Left renal cortex interstitium (tissue), 4 donors: ENCODE measurements at places on chromosomes 6 and 20. TPM values are rescaled to one million over a fixed set of nuclear protein-coding genes. Genes with fewer than 3 reads are reported as not detected.

The CHRNA4 gene
- polyA plus RNA-seq, result 29.6 TPM

The ARMC12 gene
- polyA plus RNA-seq, result 0.56 TPM

The PROKR2 gene
- not detected for polyA plus RNA-seq

The B3GAT2 gene
- polyA plus RNA-seq, result 2.2 TPM

The GINS1 gene
- 21.7 TPM for polyA plus RNA-seq
